ENCODE measurements at places on chromosomes 13 and 19.
A peak's percentile ranks its signal among the peaks of the same experiment; 100 is the strongest.

- no peak for DNase-seq
These were observed 32.5 kb downstream of the UCHL3 start for GRCh38 chr13:75581874-75582640.

- DNase-seq: no peak
These were observed 36.5 kb downstream of the SPTBN4 start for GRCh38 chr19:40503320-40503695.

DNA sequence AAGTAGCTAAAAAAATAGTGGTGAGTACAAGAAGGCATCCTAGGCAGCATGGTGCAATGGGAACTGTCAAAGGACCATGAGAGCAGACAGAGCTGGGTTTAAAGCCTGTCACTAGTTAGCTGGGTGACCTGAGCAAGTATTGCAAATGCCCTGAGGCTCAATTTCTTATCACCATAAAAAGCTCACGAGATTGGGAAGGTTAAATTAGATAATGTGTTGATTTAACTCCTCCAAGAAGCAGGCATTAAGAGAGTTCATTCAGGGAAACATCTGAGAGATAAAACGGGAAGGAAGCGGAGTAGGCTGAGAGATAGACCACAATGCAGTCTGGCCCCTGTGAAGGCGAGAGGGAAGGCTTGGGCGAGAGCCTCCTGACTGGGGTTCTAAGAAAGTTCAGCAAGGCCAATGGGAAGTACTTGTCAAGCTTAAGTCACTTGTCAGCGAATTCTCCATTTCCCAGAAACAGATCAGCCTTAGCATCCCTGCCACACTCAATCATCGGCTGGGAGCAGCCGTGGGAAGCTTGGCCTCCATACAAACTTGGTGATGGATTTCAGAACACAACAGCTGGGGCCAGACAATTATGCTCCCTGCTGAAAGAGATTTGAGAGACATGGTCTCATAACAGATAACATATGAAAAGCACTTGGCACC, 105.5 kb downstream of the POU4F1 start:
- no peak for DNase-seq

GRCh38 chr13:110327051-110327721, 20.1 kb downstream of the COL4A2 start:
- DNase-seq: no peak

GRCh38 chr13:46644816-46645215, 91.8 kb downstream of the LRCH1 start:
- DNase-seq: no peak

GRCh38 chr19:347946-348861, 3.6 kb upstream of the MIER2 start:
- no peak for DNase-seq

GRCh38 chr13:109480011-109480955, 306.1 kb downstream of the IRS2 start:
- DNase-seq: no peak

GRCh38 chr13:111947876-111948275, 119.1 kb upstream of the SOX1 start:
- no peak for DNase-seq

- no peak for DNase-seq
These were observed 67.8 kb downstream of the RASA3 start for GRCh38 chr13:114064450-114065140.

- DNase-seq: no peak
These were observed at the start of gene CGB7 for GRCh38 chr19:49057636-49058234. CGB7 (minus strand) TSS chr19:49057749; CDS start chr19:49055375, 2,374 bp downstream.

- DNase-seq: no peak
These were observed 598.4 kb upstream of the SLITRK6 start for GRCh38 chr13:86397635-86398034.

DNA sequence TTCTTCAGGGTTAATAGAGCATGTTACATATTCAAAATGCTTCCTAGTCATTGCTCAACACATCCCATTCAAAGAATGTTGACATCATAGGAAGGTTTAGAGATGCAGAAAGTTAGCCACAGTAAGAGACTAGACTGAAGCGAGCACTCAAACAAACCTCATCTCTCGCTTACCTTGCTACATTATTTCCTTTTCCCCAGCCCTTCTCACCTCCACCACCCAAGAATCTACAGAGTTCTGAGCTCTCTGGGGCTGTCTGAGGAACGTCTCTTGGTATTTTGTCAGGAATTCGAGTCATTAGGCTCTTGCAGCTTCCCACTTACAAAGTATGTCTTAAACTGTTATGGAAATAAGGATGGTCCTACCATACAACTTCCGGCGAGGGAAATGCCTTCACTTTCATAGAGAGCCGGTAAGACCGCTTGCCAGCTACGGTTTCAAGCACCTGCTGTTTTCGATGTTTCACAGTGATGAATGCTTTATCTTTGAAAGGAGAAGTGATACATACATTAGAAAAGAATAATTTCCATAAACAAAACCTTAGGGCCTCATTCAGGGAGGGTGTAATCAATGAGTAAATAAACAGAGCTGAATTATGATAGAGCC, 65.1 kb downstream of the FLT1 start:
- DNase-seq: no peak

DNA sequence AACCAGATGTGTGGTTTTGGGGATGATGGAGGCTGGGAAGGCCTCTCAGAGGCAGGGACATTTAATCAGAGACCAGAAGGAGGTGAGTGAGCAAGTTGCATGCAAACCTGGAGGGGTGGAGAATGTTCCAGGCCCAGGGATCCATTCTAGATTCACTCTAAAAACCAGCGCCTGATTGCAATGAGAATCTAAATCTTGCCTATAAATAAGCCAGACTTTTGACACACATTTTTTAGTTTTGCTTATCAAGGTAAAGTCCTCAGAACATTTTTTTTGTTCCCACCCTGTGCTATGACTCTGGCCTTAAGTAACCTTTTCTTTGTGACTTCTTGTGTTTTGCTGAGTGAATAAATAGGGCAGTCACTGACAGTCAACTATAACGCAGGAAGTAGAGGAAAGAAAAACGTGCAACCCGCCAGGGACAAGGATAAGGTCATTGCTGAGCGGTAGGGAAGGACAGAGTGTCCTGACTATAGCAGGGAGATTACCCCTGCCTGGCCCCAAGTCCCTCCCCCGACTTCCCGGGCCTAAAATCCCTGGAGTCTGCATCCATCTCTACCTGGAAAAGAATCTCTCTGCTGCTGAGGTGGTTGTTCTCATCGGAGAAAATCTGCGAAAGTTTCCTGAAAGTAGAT, 14.4 kb downstream of the RGL3 start:
- no peak for DNase-seq

GRCh38 chr19:10289167-10289835, 451 bp upstream of the ICAM5 start:
- peak; percentile 50 for DNase-seq

DNA sequence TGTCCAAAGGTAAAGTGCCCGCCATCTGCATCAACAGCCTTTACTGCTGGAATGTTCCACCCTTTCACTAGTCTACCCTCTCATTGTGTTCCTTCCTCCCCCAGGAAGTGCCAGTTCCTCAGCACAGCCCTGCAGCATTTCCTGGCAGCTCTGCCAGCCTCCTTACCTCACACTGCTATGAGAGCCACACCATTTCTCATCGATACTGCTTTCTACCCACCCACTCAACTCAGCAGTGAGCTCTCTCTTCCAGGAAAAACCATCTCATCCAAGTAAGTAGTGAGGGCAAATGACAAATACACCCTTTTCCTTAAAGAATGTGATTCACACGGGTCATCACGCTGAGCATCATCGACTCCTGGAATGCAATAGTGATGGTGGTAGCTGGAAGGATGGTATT, 19.8 kb downstream of the UQCRFS1 start:
- DNase-seq: no peak

GRCh38 chr19:28482221-28482620, 730.7 kb downstream of the UQCRFS1 start:
- no peak for DNase-seq

- no peak for DNase-seq
These were observed 164.8 kb upstream of the NBEA start for GRCh38 chr13:34777089-34777913.

GRCh38 chr19:32662186-32662585, 12.8 kb downstream of the ANKRD27 start:
- DNase-seq: no peak

DNA sequence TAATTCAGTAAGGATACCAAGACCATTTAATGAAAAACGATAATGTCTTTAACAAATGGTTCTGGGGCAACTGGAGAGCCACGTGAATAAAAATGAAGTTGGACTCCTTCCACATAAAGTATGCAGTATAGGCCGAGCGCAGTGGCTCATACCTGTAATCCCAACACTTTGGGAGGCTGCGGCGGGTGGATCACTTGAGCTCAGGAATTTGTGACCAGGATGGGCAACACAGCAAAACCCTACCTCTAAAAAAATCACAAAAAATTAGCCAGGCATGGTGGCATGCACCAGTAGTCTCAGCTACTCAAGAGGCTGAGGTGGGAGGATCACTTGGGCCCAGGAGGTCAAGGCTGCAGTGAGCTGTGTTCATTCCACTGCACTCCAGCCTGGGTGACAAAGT, 20.6 kb upstream of the CD33 start:
- no peak for DNase-seq

DNA sequence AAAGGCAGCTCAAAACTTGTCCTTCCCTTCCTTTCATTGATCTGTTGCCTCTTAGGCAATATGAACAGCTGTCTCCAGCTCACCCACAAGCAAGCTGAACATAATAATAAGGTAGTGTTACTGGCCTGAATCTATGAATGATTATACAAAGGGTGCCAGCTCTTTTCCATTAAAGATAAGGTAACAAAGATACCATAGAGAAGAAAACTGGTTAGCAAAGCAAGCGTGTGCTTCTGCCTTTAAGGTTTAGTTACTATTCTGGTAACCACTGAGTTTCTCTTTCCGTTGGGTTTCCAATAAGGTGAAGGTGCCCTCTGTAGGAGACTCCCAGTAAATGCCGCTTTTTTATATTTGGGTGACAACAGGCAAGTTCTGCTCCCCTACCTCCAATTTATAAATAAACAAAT, 12.1 kb upstream of the DACH1 start:
- DNase-seq: no peak

GRCh38 chr19:18119013-18119716, 21.6 kb downstream of the MAST3 start:
- peak; percentile 21 for DNase-seq

- no peak for DNase-seq
These were observed 1.1 kb downstream of the FUT3 start for GRCh38 chr19:5850189-5850588.

GRCh38 chr19:31073485-31074198, 275.6 kb downstream of the TSHZ3 start:
- no peak for DNase-seq

DNA sequence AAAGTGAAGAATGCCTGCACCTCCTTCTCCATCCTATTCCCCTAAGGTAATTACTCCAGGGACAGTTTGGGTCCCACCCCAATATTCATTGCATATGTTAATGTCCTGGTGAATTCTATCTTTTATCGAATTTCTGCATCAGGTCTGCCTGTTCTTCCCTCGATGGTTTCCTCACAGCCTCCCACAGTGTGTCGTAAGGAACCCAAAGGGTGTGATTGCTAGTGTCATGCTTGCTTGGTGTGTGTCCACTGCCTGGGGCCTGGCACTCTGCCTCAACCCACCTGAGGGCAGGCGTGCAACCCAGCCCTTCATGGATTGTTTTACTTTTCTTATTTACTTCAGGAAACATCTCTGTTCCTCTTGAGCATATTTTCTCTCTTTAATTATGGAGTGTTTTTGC, 60.2 kb upstream of the CYSLTR2 start:
- no peak for DNase-seq

DNA sequence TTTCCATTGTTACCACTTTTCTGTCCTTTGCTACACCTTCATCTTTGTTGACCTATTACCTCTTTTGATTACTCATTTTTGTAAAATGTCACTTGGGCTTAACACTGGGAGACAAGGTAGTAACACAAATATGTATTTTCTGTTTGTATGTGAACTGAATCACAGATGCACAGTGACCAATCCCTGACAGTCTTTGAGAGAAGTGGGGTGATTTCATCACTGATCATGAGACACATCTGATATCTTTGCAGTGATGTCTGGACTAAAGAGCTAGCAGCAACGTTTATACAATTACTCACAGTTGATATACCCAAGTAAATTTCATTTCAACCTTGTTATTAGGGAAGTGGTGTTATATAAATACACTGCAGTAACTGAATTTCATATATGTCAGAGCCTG, 1397.4 kb upstream of the SPRY2 start:
- DNase-seq: no peak

- DNase-seq: peak; percentile 21
These were observed 1.5 kb upstream of the ELOF1 start for GRCh38 chr19:11560404-11561051.

DNA sequence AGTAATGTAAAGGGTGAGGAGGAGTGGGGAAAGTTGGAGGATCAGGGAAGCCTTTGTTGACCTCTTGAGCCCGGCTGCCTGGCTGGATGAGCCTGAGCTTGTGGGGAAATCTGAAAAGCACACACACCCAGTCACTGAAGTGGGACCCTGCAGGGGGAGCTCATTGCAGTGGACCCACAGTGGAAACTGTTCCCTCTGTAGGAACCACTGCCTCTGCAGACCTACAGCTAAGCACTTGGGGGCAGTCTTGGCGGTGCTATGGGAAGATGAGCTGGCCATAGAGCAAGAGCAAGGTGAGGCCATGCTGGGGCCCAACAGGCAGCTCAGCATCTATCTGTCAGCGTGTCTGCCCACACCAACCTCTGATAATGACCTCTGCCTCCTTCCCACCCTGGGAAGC, 294.8 kb downstream of the TSHZ3 start:
- peak; percentile 13 for DNase-seq

GRCh38 chr13:46926916-46927590, 30.2 kb upstream of the HTR2A start:
- no peak for DNase-seq

- DNase-seq: no peak
These were observed 1380.5 kb upstream of the ATXN8OS start for GRCh38 chr13:68727165-68727564.

- no peak for DNase-seq
These were observed 125.0 kb downstream of the STK24 start for GRCh38 chr13:98451676-98452470.

DNA sequence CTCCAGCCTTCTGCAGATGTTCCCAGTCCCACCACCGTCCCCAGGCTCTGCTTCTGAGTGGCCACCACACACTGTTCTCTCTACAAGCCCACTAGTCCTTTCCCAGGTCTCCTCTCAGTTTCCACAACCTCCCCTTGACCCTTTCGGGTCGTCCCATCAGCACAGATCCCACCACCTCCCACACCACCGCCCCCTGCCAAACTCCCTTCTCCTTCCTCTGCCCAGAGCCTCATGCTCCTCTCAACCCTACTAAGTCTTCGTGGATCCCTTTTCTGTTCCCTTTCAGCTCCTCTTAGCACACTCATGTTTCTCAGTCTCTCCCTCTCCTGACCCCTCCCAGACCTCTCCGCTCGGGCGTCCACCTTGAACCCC, 1.9 kb downstream of the NAPA start:
- no peak for DNase-seq

GRCh38 chr13:113209336-113209758, at the start of gene CUL4A:
CUL4A (plus strand) TSS chr13:113209613; CDS start chr13:113209628, 15 bp downstream.
- peak; percentile 62 for DNase-seq

DNA sequence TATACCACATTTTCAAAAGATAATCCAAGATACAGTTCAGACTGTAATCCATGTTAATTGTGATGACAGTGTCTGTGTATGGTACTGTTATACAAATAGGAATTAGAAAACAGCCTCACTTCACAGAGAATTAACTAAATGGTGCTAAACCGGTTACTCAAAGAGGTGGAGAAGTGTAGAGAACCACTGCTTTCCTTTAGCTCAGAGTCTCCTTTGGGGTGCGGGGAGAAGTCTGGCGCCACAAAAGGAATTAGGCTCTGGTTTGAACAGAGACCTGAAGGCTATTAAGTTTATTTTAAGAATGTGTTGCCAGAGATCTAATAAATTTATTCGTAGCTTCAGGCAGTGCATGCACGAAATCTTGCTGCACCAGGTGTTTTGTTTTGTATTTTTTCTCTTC, 65.8 kb downstream of the FREM2 start:
- DNase-seq: no peak

Measured in stimulated activated CD4-positive, alpha-beta T cell treated with anti-CD3 and anti-CD28 coated beads, TNF-alpha, amount 100 ng/mL, for 4 hours (primary cell).